ENCODE measurements at places on chromosomes 1 and 21.

DNA sequence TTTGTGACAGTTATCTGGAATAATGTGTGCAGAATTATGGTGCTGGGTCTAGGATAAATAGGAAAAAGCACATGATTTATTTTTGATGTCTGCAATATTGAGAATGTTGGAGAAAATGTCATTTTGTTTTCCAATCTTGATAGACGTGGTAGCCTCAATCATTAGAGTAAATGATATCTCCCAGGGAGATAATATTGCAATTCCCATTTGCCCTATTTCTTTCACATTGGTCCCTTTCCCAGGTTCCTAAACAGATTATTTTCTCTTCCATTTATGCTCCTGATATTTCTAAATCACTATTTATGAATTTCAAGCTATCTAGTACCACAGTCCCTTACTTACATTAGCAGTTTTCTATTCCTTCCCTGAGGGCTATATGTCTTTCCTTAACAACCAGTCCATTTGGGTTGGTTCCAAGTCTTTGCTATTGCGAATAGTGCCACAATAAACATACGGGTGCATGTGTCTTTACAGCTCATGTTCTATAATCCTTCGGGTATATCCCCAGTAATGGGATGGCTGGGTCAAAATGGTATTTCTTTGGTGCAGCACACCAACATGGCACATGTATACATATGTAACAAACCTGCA lies 447.3 kb downstream of the PLA2G4A start:
- DNase-seq, result no peak

- no peak for DNase-seq
Measured at GRCh38 chr1:9890224-9890731, 19.8 kb downstream of the CTNNBIP1 start.

DNA sequence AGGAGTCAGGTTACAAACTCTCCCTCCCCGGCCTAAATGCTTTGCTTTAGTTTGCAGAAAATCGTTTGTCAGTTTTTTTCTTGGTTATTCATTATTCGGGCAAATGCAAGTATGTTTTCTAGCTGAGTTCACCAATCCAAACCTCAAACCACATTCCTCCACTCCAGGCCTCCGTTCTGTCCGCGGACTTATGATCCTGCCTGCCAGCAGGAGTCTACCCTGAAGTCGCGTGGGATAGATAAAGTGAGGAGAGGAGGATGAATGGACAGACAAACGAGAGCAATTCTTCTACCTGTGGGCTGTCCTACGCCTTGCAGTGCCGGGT lies 1.3 kb downstream of the ADAMTS1 start:
- DNase-seq, result no peak

- DNase-seq, result peak; percentile 57
Measured at GRCh38 chr1:226001963-226002666, 3.0 kb upstream of the SDE2 start.

DNA sequence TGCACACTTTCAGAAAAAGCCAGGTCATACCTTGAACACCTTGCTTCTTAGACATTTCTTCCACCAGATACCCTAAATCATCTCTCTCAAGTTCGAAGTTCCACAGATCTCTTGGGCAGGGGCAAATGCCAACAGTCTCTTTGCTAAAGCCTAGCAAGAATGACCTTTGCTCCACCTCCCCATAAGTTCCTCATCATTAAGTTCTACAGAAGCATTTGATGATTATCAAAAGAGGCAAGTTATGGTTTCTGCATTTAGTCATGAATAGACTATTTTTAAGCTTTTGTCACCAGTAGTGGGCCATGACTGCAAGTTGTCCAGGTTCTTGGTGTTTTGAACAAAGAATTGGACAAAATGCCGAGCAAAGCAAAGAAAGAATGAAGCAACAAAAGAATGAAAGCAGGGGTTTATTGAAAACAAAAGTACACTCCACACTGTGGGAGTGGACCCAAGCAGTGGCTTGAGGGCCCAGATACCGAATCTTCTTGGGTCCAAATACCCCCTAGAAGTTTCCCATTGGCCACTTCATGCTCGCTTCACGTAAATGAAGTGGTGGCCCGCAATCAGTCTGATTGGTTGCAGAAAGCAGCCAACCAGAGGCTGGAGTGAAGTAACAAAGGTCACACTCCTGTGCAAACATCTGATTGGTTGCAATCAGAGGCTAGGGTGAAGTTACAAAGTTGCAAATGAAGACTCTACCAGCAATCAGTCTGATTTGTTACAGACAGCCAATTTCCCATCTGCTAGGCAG lies 9.8 kb upstream of the EGLN1 start:
- no peak for DNase-seq

GRCh38 chr1:42334240-42335049 lies 590 bp downstream of the FOXJ3 start:
- no peak for DNase-seq

GRCh38 chr1:192399161-192399560 lies 82.4 kb downstream of the RGS21 start:
- no peak for DNase-seq

- DNase-seq, result no peak
Measured at GRCh38 chr1:6421266-6421665, 1.5 kb upstream of the HES2 start.

DNA sequence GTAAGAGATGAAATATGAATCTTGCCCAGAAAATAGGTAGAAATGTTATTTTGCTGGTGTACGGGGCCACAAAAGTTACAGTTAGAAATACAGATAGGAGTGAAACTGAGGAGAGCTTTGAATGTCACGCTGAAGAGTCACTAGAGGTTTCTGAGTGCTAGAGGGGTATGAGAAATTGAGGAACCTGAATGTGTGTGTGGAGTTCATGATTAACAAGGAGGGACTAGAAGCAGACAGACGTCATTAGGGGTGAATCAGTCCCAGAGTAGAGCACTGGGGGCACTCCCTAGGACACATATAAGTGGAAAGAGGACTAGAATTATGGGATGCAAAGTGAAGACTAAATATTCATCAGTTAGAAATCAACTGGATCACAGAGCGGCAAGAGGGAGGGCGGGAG lies 188.9 kb upstream of the MAP1LC3C start:
- no peak for DNase-seq

DNA sequence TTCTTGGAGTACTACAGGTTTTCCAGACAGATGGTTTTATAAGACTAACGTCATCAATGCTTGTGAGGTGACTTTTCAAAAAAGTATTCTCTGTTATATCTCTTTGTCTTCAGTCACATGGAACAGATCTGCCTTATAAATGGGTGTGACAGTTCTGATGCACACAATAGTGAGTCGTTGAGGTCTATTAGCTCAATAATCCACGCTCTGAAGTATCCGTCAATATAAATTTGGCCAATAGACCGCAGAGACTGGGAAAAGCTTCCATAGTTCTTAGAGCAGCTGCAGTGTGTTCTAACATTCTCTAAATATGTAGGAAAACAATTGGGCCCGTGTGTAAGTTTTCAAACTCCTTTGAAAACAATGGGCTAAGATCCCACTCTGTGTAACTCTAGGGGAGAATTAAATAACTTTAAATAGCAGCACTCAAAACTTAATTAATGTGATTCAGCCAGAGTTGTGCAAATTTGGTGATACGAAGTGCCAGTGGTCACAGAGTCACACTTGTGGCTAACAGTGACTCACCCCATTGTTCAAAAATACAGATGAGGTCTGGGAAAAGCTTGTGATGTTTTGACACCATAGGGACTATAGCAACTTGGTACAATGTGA lies 316.0 kb downstream of the LMO4 start:
- no peak for DNase-seq

- no peak for DNase-seq
Measured at GRCh38 chr1:32741059-32741412, 38.5 kb upstream of the SYNC start.

GRCh38 chr1:219174460-219175211 lies 958 bp downstream of the LYPLAL1 start:
- DNase-seq, result no peak

GRCh38 chr1:5721634-5722215 lies 270.5 kb downstream of the NPHP4 start:
- DNase-seq, result no peak

DNA sequence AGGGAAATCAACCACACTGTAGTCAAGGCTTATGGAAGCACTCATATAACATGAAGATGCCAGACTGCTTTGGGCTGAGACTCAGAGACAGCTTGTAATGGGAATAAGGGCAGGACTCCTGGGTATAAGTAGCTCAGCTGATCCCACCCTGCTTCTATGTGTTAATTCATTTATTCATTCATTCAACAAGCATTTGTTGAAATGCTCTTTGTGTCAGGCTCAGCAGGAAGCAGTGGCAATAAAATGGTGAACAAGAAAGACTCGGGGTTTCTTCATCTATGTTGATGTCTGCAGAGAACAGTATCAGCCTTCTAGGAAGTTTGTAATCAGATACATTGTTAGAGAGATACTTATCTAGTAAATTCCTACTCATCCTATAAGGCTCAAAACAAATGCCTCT lies 145.5 kb upstream of the DMRTA2 start:
- DNase-seq, result no peak

- DNase-seq, result no peak
Measured at GRCh38 chr1:203621559-203622262, 4.9 kb upstream of the ATP2B4 start.

DNA sequence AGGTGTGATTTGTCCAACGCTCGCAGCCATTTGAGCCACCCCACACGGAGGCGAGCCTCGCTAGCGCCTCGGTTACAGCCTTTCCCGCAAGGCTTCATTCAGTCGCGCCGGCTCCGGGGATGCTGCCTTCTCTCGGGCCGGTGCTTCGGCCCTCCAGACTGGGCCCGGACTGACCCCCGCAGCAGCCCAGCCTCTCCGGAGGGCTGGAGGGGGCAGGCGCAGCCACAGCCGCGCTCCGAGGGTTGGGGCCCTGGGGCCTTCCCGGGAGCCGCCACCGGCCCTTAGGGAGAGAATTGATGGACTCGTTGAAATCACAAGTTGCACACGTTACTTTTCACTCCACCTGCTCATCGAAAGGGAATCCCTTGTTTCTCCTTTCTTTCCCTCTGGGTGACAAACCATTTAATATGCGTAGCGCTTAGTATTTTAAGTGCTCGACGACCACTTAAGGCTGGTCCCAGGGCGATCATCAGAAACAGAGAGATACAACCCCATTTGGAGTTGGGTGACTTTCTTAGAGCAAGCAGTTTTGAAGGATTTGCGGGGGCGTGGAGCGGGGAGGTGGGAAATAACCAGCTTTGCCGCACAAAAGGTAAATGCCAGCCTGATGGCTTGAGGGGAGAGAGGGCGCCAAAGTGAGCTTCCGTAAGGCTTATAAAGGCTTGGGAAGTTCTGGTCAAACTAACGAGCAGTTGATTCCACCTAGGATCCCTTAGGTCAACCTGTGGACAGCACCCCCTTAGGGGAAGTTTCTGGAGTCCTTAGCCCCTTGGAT lies 24.6 kb upstream of the ENAH start:
- DNase-seq, result no peak

- no peak for DNase-seq
Measured at GRCh38 chr1:54581621-54582035, 33.6 kb downstream of the ACOT11 start.

GRCh38 chr1:203675596-203676347 lies 49.1 kb downstream of the ATP2B4 start:
- DNase-seq, result no peak

DNA sequence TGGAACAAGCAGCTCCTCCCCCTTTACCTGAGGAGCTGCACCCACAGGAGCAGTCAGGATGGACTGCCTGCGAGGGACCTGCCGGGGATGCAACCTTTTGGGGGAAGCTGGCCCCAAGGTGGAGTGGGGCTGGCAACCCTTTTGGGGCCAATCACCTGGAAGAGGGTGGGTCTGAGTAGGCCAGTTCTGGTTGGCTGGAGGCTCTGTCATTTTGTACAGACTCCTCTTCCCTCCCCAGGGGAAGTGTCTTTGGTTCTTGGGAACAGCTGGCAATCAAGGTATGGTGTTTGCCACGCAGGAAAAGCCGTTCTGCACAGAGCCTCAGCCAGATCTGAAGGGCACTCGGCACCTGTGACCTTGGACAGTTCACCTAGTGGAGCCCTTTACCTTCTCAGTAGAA lies 280 bp upstream of the A3GALT2 start:
- no peak for DNase-seq

GRCh38 chr1:173914366-173914871 lies 2.7 kb downstream of the SERPINC1 start:
- DNase-seq, result peak; percentile 15

- no peak for DNase-seq
Measured at GRCh38 chr1:64511044-64511443, 41.1 kb downstream of the CACHD1 start.

DNA sequence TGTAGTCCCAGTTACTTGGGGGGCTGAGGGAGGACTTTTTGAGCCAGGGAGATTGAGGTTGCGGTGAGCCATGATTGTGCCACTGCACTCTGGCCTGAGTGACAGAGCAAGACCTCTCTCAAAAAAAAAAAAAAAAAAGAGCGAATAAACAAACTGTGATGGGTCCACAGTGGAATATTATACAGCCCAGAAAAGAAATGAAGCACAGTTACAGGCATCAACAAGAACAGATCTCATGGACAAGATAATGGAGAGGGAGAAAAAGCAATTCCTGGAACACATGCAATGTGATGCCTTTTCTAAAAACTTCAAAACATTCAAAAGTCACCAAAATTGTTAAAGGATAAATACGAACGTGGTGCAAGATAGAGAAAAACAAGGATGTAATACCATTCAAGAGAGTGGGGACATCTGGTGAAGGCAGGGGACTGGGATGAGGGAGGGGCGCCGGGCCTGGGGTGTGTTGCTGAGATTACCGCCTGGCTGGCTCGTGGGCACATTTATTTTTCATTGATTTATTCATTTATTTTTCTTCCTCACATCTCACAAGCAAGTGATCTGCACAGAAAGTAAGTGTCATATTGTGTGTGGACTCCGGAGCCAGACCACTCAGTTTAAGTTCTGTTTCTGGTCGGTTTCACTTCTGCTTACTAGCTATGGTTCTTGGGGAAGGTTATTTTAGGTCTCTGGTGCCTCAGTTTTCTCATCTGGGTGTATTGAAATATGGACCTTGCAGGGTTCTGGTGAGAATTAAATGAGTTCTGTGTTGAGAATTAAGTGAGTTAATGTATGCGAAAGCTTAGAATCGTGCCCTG lies 30.1 kb downstream of the ABCG1 start:
- no peak for DNase-seq

DNA sequence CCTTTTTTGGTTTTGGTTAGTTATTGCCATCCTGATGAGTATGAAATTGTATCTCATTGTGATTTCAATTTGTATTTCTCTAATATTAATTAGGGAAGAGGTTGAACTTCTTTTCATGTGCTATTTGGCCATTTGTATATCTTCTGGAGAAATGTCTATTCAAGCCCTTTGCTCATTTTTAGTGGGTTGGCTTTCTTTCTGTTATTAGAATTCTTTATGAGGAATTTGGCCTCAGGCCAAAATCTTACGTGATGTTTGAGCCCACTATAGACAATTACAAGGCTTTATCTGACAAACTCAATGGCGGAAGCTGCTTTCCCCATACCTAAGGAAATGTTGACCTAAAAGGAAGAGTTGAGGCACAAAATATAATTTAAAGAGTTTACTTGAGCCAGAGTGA lies 32.9 kb downstream of the IVNS1ABP start:
- DNase-seq, result no peak

DNA sequence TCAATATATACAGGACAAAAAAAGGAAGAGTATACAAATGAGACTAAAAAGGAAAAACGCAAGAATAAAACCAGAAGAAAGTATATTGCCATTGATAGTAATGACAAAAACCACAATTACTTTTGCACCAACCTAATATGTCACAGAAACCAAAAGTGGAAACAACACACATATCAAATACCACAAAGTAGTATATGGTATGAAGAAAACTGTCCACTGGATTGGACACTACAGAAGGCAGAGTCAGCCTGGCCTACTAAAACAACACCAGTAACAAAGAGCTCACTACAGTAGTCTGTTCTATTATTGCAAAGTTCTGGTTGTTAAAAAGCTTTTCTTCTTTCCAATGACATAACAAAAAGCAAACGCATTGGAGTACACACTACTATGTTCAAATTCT lies 17.7 kb downstream of the TESK2 start:
- DNase-seq, result no peak

- DNase-seq, result no peak
Measured at GRCh38 chr1:51543858-51544257, 24.8 kb upstream of the EPS15 start.

Data from effector memory CD8-positive, alpha-beta T cell (primary cell).